ENCODE measurements at places on chromosomes 6 and 20.

DNA sequence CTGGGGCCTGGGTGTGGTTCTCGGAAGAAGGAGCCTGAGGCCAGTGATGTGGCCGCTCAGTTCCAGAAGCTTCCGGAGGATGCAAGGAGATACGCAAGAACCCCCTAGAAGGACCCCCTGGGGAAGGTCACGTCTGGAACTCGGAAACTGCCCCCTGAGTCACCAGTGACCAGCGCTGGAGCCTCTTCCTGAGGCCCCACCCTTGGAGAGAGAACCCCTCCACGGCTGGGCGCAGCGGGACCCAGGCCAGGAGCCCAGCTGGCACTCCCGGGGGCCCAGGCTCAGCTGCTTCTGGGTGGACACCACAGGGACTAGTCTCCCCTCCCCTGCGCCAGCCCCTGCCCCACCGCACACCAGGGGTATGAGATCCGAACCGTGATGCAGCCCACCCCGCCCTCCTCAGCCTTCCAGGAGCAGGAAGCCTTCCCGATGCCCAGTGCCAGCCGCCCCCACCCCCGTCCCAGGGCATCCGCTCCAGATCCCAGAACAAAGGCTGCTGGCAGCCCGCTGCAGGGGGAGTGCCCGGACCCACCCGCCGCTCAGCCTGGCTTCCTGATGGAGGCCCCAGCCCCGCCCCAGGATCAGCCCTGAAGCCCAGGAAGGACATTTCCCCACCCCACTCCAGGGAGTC, 7.5 kb downstream of the LAMA5 start:
- DNase-seq, result no peak

- DNase-seq, result no peak
Measured at GRCh38 chr6:43768983-43769525, 957 bp upstream of the VEGFA start.

DNA sequence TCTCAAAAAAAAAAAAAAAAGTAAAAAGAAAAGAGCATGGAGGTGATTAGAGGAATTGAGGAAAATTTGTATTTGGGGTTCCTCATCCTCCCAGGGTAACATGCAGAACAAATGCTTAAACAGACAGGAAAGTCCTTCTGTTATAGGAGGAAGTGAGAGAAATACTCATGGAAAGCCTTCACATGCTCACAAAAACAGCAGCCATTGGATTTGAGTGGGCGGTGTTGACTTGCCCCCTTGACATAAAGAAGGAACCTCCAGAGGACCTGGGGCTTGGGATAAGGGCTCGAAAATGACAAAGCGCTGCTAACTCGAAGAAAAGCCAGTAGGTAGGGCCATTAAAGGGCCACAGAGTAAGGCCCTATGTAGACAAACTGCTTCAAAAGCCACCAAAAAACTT, 17.5 kb upstream of the SAMHD1 start:
- DNase-seq, result no peak

DNA sequence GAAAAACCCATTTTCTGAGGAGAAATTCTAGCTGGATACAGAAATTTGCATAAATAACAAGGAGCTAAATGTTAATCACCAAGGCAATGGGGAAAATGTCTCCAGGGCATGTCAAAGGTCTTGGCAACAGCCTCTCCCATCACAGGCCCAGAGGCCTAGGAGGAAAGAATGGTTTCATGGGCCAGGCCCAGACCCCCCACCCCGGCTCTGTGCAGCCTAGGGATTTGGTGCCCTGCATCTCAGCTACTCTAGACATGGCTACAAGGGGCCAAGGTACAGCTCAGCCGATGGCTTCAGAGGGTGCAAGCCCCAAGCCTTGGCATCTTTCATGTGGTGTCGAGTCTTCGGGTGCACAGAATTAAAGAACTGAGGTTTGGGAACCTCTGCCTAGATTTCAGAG, 321.2 kb upstream of the ID4 start:
- DNase-seq, result no peak

DNA sequence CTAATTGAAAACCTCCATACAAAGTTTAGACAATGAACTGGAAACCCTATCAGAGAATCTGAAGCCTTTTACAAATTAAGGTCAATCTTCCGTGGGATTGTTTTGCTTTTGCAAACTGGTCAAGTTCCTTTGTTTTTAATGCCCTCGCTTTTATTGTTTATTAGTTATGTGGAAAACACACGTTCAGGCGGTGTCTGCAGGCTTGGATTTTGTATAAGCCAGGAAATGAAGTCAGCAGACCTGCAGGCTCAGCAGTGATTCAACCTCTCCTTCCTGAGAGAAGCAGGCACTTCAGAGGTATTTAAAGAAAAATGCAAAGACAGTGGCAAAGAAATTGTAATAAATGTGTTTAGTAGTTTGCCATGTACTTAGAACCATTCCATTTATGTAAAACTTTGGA, 103.4 kb upstream of the PDE10A start:
- no peak for DNase-seq

DNA sequence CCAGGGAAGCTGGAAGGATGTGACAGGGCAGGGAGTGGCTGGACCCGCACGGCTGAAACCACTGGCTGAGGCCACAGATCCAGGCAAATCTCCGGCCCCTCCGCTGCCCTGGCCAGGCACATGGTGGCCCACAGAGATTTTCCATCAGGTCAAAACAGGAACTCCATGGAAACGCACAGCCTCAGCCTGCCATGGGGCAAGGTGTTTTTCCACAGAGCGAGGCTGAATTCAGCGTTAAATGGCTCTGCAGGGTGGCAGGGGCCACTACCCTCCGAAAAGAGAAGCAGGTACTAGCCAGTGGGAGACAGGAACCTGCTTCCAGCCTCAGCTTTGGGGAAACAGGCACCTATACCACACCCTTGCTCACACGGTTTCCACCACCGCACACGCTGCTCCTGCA, 53.1 kb downstream of the PREX1 start:
- DNase-seq, result no peak

DNA sequence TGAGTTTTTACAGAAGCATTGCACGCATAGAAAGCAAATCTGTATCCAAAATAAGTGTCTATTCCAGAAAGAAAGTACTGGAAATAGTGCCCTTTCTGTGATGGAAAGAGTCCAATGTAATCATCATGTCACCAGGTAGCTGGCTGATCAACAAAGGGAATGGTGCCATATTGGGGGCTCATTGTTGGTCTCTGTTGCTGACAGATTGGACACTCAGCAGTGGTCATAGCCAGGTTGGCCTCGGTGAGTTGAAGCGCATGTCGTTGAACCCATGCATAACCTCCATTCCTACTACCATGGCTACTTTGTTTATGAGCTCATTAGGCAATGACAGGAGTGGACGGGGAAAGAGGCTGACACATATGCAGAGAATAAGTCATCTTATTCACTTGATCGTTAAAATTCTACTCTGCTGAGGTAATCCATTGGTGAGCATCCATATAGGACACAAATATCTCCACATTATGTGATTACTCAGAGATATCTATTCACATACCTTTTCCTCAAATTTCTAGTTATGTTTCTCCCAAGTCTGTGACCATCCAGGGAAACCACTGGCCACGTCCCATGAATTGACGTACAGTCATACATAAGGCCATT, 560.5 kb downstream of the HAO1 start:
- no peak for DNase-seq

GRCh38 chr6:14784596-14785492, 461.0 kb upstream of the JARID2 start:
- no peak for DNase-seq

- DNase-seq, result no peak
Measured at GRCh38 chr6:129203190-129203900, 320.4 kb downstream of the LAMA2 start.

- no peak for DNase-seq
Measured at GRCh38 chr20:6079016-6079415, 25.2 kb upstream of the LRRN4 start.

DNA sequence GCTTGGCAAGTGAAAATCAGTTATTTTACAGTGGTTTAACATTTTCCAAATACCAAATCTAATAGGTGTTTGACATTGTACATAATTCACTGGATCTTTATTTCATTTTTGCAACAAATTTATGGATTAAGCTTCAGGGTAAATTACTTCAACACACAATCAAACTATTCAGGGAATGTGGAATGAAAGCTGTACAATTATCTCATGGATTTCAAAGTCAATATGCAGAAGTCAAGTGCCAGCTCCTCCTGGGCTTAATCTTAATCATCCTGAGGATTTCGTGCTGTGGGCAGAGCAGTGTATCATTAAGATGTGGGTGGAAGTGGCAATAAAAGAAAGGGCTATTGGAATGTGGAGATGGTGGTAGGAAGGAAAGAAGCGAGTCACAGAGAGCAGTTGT, 548.8 kb downstream of the COL12A1 start:
- no peak for DNase-seq

DNA sequence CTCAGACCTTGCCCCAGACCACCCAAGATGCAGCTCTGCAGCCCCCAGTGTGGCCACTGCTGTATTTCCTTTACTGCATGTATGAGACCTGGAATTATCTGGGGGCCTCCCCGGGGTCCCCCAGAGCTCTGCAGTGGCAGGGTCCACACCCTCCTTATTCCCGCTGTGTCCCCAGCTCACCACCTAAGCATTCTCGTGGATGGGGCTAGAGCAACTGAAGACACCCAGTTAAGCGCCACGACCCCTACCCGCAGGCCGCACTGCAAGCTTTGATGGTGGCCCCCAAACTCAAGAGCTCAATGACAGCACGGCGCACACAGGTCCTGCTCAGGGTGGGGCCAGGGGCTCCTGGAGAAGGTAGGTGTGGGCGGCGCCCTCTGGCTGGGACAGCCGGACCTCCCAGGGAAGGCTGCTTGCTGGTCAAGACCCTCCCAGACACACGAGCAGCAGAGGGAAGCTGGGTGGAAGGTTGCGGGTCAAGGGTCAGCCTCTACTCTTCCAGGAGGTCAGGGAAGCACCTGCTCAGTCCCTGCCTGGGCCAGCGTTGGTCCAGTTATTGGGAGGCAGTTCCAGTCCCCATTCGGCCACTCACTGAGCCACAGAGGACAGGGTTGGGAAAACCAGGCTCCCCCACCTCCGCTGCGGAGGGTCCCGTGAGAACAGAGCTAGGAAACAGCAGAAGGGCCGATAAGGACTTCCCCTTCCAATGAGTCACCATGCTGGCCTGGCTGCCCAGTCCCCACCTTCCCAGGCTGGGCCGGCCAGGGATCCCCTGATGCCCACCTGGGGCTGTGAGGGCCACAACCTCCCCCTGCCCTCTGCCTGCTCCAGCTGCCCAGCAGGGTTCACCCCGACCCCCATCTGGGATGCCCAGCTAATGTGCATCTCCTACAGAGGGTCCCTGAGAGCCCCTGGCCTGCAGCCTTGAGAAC, 2.9 kb downstream of the LAMA5 start:
- no peak for DNase-seq
